CD8-positive, alpha-beta memory T cell (primary cell): ENCODE measurements at places on chromosomes 1 and 21.

- no peak for DNase-seq
Measured at GRCh38 chr1:235892202-235892601, 25.5 kb upstream of the LYST start.

GRCh38 chr1:19372602-19373001 lies 60.5 kb downstream of the SLC66A1 start:
- DNase-seq, result no peak

- peak; percentile 17 for DNase-seq
Measured at GRCh38 chr1:221689138-221689537, 52.8 kb downstream of the DUSP10 start.

GRCh38 chr1:59219916-59220315 lies 77.0 kb upstream of the FGGY start:
- no peak for DNase-seq

DNA sequence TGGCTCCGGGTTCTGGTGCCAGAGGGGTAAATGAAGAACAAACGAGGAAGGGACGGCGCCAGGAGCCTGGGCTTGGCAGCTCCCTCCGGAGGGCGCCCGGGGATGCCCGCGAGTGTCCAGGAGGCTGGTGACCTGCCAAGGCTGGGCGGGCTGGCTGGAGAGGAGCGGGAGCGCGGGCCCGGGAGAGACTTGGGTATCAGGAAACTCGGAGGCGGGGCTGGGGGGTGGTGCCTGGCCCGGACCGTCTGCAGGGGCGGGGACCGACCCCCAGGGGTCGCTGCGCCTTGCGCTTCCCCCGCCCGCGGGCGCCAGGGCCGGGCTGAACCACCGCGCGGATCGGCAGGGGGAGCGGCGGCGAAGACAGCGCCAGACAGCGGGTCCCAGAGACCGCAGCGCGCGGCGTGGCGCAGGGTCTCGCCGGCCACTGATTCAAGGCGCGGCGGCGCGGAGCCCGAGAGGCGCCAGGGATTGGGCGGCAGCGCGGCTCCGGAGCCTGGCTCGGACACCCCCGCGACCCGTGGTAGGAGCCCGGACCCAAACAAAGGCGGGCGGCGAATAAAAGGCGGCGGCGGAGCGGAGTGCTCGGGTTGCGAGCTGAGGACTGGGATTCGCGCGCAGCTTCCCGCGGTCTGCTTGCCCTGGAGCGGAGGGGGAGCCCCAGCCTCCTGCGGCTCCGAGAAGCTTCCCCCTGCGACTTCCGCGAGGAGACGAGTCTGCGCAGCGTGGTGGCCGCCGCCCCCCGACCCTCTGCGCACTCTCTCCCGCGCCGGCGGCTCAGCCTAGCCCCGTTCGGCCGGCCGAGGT lies at the start of gene DISP3:
Gene DISP3, plus strand, starts transcription at position 585 of the 804 bp plus-strand sequence. CDS start 21,838 bp downstream, outside the sequence.
- DNase-seq, result peak; percentile 74

- no peak for DNase-seq
Measured at GRCh38 chr21:17987382-17988101, 168.4 kb upstream of the C21orf91 start.

- no peak for DNase-seq
Measured at GRCh38 chr21:15066123-15066575, 1.3 kb upstream of the NRIP1 start.

- no peak for DNase-seq
Measured at GRCh38 chr1:239952348-239953308, 139.1 kb upstream of the FMN2 start.

DNA sequence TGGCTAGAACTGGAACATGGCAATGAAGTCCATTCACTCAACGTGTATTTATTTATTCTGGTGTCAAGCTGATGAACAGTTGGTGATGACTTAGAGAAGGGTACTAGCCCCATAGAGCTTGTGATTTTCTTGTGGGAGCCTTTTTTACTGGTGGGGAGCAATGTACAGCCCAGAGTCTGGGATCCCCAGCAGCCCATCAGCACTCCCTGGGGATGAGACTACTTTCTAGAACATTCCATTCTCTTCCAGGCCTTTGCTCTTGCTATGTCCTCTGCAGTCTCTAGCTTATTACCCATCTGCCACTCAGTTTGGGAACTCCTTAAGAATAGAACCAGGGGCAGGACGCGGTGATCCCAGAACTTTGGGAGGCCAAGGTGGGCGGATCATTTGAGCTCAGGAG lies 11.6 kb downstream of the SLC2A1 start:
- no peak for DNase-seq

- no peak for DNase-seq
Measured at GRCh38 chr21:14572204-14572780, 26.2 kb upstream of the SAMSN1 start.

GRCh38 chr21:28743723-28744122 lies 249.0 kb downstream of the LTN1 start:
- DNase-seq, result no peak

DNA sequence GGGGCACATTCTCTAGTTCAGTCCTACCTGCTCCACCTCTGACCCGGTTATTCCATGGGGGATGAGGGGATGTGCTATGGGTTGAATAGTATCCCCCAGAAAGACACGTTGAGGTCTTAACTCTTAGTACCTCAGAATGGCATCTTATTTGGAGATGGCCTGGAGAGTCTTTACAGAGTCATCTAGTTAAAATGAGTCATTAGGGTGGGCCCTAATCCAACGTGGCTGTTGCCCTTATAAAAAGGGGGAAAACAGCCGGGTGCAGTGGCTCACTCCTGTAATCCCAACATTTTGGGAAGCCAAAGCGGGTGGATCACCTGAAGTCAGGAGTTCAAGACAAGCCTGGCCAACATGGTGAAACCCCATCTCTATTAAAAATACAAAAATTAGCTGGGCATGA lies 5.7 kb downstream of the TMPRSS3 start:
- DNase-seq, result no peak

- DNase-seq, result no peak
Measured at GRCh38 chr1:183346276-183346732, 71.9 kb downstream of the NMNAT2 start.

GRCh38 chr1:27027575-27028250 lies 15.1 kb upstream of the TENT5B start:
- DNase-seq, result no peak

- no peak for DNase-seq
Measured at GRCh38 chr1:229147072-229147471, 123.8 kb upstream of the RAB4A start.
